ENCODE measurements at places on chromosomes 4 and X.
A peak's percentile ranks its signal among the peaks of the same experiment; 100 is the strongest.

DNA sequence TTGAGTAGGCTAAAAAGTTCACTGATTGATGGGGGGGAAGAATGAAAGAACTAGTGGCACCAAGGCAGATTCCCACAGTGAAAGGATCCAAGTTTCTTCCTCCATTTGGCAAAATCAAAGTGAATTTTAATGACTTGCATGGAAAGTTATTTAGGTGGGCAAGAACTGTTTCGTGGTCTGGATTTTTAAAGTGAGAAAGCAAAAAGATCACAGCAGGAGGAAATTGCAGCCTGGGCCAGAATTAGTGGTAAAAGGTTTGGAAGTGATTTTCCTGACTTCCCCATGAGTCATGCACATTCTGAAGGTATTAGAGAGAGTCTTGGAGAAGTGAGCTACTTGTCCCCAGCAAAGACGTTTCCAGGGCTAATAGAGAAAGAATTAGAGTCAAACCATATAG, 207.8 kb downstream of the ANTXR2 start:
- no peaks in the 10 kb centered on the region for H3K27me3 ChIP-seq
- DNase-seq, result no peak
- no peaks in the 10 kb centered on the region for H3K36me3 ChIP-seq
- H3K4me3 ChIP-seq, result no peak overlapping the region
- no peak overlapping the region for H3K27ac ChIP-seq
- no peaks in the 10 kb centered on the region for H3K4me1 ChIP-seq

DNA sequence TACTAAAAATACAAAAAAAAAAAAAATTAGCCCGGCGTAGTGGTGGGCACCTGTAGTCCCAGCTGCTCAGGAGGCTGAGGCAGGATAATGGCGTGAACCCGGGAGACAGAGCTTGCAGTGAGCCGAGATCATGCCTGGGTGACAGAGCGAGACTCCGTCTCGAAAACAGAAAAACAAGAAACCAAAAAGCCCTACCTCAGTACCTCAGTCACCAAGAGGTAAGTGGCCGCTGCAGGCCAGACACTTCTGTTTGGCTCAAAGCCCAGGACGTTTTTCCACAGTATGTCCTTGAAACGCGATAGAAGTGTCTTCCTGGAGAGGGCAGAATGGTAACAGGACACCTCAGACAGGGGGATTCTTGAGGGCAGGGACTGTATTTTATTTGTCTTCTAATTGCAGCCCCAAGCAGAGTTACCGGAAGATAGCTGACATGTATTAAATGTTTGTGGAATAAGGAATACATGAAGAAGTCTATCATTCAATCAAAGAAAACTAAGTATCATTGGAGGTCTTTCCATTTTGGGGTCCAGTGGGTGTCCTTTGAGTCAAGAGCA, 63.6 kb downstream of the CLNK start:
- no peak for DNase-seq
- peaks cover 10% of the 10 kb centered on the region for H3K4me1 ChIP-seq
- H3K27me3 ChIP-seq, result peaks cover 4% of the 10 kb centered on the region

DNA sequence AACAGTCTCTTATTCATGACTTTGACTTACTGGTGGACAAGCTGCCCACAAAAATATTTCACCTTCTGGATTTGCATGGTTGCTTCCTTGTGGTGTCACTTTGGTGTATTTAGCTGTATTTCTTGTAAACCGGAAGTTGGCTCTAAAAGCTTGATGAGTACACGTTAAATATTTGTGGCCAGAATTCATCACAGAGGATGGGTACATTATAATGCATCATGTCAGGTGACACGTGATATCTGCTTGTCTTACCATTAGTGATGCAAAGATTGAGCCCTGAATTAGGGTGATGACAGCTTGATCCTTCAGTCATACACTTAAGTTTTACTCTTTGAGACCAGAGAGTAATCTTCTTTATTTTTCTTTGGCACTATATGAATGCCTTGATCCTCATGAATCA, 188.3 kb upstream of the RPS6KA3 start:
- no peak for DNase-seq
- H3K4me3 ChIP-seq, result no peak overlapping the region
- H3K36me3 ChIP-seq, result peaks cover 7% of the 10 kb centered on the region
- no peak overlapping the region for H3K27ac ChIP-seq
- peaks cover 34% of the 10 kb centered on the region for H3K4me1 ChIP-seq

DNA sequence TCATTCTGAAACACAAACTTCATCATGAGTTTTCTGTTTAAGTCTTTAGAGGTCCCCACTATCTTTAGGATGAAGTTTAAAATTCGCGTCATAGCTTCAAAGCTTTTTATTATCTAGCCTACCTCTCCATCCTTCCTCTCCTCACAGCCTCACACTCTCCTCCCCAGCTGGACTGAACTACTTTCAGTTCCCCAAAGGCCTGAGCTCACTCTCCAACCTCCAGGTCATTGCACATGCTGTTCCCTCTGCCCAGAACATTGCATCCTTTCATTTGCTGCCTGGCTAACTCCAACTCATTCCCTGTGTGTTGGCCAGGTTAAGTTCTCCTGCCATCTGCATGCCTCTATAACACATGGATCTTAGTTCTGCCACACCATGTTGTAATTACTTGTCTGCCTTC, 2.9 kb upstream of the OTUD5 start:
- peaks cover 17% of the 10 kb centered on the region for H3K4me1 ChIP-seq
- no peak for DNase-seq
- H3K36me3 ChIP-seq, result peaks cover 12% of the 10 kb centered on the region
- peak overlapping the region; percentile 81 for H3K27ac ChIP-seq
- peak overlapping the region; percentile 65 for H3K4me3 ChIP-seq
- no peaks in the 10 kb centered on the region for H3K27me3 ChIP-seq

GRCh38 chrX:856566-857290, 226.1 kb downstream of the SHOX start:
- H3K36me3 ChIP-seq, result no peaks in the 10 kb centered on the region
- H3K27me3 ChIP-seq, result no peaks in the 10 kb centered on the region
- no peak overlapping the region for H3K4me3 ChIP-seq
- no peak for DNase-seq
- H3K27ac ChIP-seq, result no peak overlapping the region

DNA sequence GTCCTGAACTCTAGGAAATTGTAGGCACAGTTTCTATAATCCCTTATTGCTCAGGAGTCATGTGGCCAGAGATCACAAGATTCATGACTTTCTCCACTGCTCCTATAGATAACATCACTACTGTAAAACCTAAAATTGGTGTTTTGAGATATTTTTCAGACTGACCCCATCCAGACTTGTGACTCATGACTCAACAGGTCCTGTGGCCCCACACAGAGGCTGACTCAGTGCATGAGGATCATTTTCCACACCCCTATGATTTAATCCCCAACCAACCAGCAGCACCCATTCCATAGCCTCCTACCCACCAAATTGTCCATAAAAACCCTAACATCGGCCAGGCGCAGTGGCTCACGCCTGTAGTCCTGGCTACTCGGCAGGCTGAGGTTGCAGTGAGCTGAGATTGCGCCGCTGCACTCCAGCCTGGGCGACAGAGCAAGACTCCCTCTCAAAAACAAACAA, 13.2 kb upstream of the XIAP start:
- no peaks in the 10 kb centered on the region for H3K4me1 ChIP-seq
- no peaks in the 10 kb centered on the region for H3K36me3 ChIP-seq
- no peak overlapping the region for H3K4me3 ChIP-seq
- DNase-seq, result peak; percentile 7
- no peak overlapping the region for H3K27ac ChIP-seq
- no peaks in the 10 kb centered on the region for H3K27me3 ChIP-seq

DNA sequence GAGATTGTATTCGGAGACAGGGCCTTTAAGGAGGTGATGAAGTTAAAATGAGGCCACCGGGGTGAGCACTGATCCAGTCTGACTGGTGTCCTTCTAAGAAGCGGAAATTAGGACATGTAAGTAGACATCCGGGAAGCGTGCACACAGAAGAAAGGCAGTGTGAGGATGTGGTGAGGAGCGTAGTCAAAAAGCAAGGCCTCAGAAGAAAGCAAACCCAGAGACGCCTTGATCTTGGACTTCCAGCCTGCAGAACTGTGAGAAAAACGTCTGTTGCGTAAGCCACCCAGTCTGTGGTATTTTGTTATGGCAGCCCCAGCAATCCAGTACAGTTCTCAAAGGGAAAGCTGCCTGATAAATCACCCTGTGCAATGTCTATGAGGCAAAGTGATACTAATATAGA, 153.5 kb downstream of the KCNIP4 start:
- H3K27ac ChIP-seq, result no peak overlapping the region
- no peaks in the 10 kb centered on the region for H3K4me1 ChIP-seq
- no peak overlapping the region for H3K4me3 ChIP-seq

- no peaks in the 10 kb centered on the region for H3K36me3 ChIP-seq
- no peak overlapping the region for H3K27ac ChIP-seq
- no peak overlapping the region for H3K4me3 ChIP-seq
- no peak for DNase-seq
These were observed 92.3 kb downstream of the GC start for GRCh38 chr4:71691416-71692073.

DNA sequence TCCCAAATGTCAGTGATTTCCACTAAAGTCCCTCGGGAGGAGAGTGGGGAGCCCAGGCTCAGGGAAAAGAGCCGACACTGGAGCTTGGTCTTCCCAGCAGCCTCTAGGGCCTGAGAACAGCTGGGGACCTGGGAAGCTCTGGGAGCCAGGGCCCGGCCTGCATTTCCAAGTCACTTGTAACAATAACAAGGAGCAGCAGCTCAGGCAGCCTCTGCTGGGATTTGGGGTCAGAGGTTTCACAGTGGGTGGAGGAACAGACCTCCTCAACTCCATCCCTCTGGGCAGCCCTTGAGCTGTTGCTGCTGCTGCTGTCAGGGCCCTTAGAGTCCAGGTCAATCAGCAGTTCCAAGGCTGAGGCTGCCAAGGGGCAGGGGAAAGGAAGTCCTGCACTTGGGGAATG, 11.1 kb downstream of the STARD8 start:
- no peaks in the 10 kb centered on the region for H3K36me3 ChIP-seq
- no peak for DNase-seq
- H3K4me3 ChIP-seq, result no peak overlapping the region
- no peaks in the 10 kb centered on the region for H3K4me1 ChIP-seq
- H3K27me3 ChIP-seq, result peaks cover under 1% of the 10 kb centered on the region

DNA sequence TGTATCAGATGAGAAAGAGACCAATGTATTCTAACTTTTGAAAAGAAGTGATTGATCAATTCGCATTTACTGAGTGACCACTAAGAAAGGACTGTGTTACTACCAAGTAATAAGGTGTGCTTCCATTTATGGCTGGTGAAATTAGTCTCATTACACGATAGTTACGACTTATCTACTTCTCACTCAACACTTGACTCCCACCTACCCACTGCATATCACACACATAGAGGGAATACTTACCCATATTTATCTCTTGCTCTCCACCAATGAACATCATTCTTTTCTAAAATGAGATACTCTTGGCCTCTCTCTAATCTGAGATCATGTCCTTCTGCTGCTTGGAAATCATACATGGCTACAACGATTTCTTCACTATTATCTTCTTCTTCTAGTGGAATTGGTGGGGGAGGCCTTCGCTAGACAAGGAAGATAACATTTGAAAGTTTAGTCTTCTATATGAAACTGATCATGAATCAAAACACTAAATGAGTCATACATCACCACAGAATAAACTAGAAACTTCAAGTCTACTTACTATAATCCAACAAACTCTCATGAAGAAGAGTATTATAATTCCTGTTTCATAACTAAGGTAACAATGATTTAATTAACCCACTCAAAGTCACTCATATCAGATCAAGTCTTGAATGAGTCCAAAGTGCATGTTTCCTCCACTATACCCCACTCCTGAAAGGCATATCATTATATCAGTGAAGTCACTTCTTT, 33.7 kb upstream of the TXK start:
- DNase-seq, result no peak
- H3K27me3 ChIP-seq, result peaks cover 6% of the 10 kb centered on the region
- peaks cover 5% of the 10 kb centered on the region for H3K4me1 ChIP-seq
- no peak overlapping the region for H3K4me3 ChIP-seq

Measured in T-helper 2 cell treated with Interferon-gamma antibody and Interleukin-4, amounts not matched to agents 5 μg/mL and 100 μg/mL, for 36 hours (primary cell).